ENCODE measurements at places on chromosomes 6 and 20. TPM values are rescaled to one million over a fixed set of nuclear protein-coding genes. Genes with fewer than 3 reads are reported as not detected.

PRDM13 gene
- total RNA-seq: not detected

INSM1 gene
- total RNA-seq: not detected

PGM3 gene
- total RNA-seq: 33.3 TPM

FRK gene
- total RNA-seq: 2.2 TPM

EFCAB8 gene
- 1.0 TPM for total RNA-seq

RIPPLY2 gene
- total RNA-seq: not detected

CFB gene
- 52.6 TPM for total RNA-seq

TTK gene
- total RNA-seq: 1.8 TPM

DNA sequence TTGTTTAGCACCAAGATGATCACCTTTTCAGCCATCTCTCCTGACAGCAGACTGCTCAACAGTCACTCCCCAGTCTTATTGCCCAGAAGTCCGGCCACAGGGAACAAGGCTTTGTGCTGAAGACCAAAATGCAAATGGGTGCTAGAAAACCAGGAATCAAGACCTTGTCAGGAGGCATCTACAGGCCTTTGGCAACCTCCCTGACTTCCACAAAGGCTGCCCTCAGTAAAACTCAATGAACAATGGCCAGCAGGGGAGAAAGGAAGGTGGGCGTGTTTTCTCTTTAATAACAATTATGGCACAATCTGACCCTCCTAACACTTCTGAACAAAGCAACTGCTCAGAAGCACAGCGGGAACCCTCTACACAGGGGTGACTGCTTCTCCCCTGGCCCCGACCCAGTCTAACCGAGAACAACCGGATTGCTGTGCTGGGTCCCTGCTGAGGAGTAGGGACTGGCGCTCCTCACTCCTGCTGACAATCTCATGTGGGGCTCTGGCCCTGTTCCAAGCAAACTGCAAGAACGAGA, 41.6 kb downstream of the PLCG1 start:
- no peak overlapping the region for H3K4me3 ChIP-seq
- DNase-seq: no peak
- no peaks in the 10 kb centered on the region for H3K27me3 ChIP-seq
- peaks cover 15% of the 10 kb centered on the region for H3K36me3 ChIP-seq
- H3K27ac ChIP-seq: no peak overlapping the region

DNA sequence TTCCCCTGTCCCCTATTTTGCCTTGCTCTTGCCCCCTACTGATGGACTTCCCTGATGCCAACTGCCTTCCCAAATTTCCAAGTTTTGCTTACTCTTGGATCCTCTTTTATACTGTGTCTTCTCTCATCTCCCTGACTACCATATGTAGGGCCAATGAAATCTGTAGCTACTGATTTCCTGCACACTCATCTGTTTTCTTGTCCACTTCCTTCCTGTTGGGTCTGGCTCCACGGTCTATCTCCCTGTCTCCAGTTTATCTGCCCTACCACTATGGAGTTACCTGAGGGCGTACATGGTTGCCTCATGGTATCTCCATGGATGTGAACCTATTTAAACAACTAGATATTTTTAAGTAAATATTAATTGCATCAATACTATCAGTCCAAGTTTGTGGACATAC, 140.3 kb upstream of the MCHR2 start:
- no peaks in the 10 kb centered on the region for H3K4me1 ChIP-seq
- no peaks in the 10 kb centered on the region for H3K27me3 ChIP-seq
- H3K27ac ChIP-seq: no peak overlapping the region

- H3K27me3 ChIP-seq: no peaks in the 10 kb centered on the region
- no peaks in the 10 kb centered on the region for H3K4me1 ChIP-seq
- no peak for DNase-seq
- no peak overlapping the region for H3K4me3 ChIP-seq
- no peaks in the 10 kb centered on the region for H3K36me3 ChIP-seq
Measured at GRCh38 chr20:6165346-6165745, 42.5 kb upstream of the FERMT1 start.

GRCh38 chr20:62551407-62552323, 75.9 kb upstream of the GATA5 start:
- no peak overlapping the region for H3K4me3 ChIP-seq
- H3K4me1 ChIP-seq: peaks cover 17% of the 10 kb centered on the region
- H3K36me3 ChIP-seq: no peaks in the 10 kb centered on the region
- DNase-seq: no peak
- peaks cover 51% of the 10 kb centered on the region for H3K27me3 ChIP-seq

- H3K27me3 ChIP-seq: no peaks in the 10 kb centered on the region
- H3K4me1 ChIP-seq: no peaks in the 10 kb centered on the region
- H3K36me3 ChIP-seq: no peaks in the 10 kb centered on the region
- DNase-seq: no peak
Measured at GRCh38 chr6:170172392-170172791, 118.5 kb downstream of the DLL1 start.

DNA sequence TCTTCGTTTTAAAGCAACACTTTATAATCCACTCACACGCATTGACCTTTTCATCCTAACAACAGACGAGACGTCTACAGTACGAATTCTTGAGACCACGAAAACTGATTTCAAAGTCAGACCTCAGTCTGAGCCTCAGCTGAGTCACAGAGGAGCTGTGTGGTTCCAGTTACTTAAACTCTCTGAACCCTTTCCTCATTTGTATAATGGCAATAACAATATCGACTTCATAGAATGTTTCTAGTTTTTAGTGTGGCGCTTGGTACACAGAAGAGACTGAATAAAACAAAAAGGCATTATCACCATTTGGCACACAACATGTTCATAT, 236.9 kb downstream of the ATXN1 start:
- no peaks in the 10 kb centered on the region for H3K4me1 ChIP-seq
- H3K36me3 ChIP-seq: peaks cover 14% of the 10 kb centered on the region
- no peak for DNase-seq
- no peak overlapping the region for H3K4me3 ChIP-seq
- H3K27me3 ChIP-seq: no peaks in the 10 kb centered on the region

DNA sequence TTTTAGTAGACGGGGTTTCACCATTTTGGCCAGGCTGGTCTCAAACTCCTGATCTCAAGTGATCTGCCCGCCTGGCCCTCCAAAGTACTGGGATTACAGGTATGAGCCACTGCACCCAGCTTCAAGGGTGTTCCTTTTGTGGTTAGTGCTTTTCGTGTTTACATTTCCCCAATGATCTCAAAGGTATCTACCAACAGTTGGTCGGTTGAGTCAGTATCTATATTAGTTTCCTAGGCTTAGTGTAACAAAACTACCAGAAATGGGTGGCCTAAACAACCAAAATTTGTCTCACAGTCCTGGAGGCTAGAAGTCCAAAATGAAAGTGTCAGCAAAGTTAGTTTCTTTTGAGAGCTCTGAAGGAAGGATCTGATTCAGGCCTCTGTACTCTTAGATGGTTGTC, 30.1 kb downstream of the CASP8AP2 start:
- H3K27ac ChIP-seq: no peak overlapping the region
- peaks cover 29% of the 10 kb centered on the region for H3K36me3 ChIP-seq
- DNase-seq: no peak
- no peaks in the 10 kb centered on the region for H3K4me1 ChIP-seq
- no peaks in the 10 kb centered on the region for H3K27me3 ChIP-seq
- H3K4me3 ChIP-seq: no peak overlapping the region

- no peak overlapping the region for H3K4me3 ChIP-seq
- no peaks in the 10 kb centered on the region for H3K4me1 ChIP-seq
- H3K36me3 ChIP-seq: no peaks in the 10 kb centered on the region
- no peak overlapping the region for H3K27ac ChIP-seq
- no peaks in the 10 kb centered on the region for H3K27me3 ChIP-seq
Measured at GRCh38 chr6:70592391-70593117, 25.8 kb downstream of the SDHAF4 start.

GRCh38 chr6:24910961-24911725, 24.6 kb downstream of the RIPOR2 start:
- H3K27ac ChIP-seq: peak overlapping the region; percentile 62
- peaks cover 40% of the 10 kb centered on the region for H3K4me1 ChIP-seq
- H3K4me3 ChIP-seq: peak overlapping the region; percentile 11
- H3K36me3 ChIP-seq: no peaks in the 10 kb centered on the region
- DNase-seq: peak; percentile 92

DNA sequence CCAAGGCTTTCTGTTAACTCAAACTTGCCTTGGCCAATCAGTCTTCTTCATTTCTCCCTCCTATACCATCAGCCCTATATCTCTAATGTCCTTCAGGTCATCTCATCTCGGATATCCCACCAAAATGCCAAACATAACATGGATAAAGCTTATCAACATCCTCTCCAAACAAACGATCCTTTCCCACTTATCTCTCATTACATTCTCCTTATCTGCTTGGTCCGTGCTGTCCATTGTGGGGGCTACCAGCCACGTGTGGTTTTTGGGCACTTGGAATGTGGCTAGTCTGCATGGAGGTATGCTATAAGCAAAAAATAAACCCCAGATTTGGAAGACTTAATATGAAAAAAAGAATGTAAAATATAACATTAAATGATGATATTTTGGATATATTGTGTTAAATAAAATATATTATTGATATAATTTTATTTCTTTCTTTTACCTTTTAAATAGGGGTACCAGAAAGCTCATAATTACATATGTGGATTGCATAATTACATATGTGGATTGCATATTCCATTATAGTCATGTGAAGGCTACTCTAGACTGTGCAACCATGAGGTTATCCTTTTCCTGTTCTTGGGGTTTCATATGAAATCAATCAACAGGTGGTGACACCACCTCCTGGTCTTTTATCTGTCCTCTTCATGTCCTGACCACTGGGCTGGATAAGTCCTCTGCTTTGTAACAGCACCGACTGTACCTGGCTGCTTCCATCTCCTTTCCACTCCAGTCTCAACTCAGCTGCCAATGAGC, 123.0 kb downstream of the CD83 start:
- H3K4me1 ChIP-seq: no peaks in the 10 kb centered on the region
- DNase-seq: no peak
- H3K4me3 ChIP-seq: no peak overlapping the region
- H3K27ac ChIP-seq: no peak overlapping the region
- no peaks in the 10 kb centered on the region for H3K36me3 ChIP-seq

- peaks cover 66% of the 10 kb centered on the region for H3K36me3 ChIP-seq
- peak overlapping the region; percentile 6 for H3K27ac ChIP-seq
- no peak for DNase-seq
- H3K27me3 ChIP-seq: no peaks in the 10 kb centered on the region
- H3K4me3 ChIP-seq: no peak overlapping the region
Measured at GRCh38 chr20:49886571-49887213, 28.6 kb downstream of the SPATA2 start.

Measured in upper lobe of left lung (tissue), 6 donors.